ENCODE measurements at places on chromosomes 2 and 18.

DNA sequence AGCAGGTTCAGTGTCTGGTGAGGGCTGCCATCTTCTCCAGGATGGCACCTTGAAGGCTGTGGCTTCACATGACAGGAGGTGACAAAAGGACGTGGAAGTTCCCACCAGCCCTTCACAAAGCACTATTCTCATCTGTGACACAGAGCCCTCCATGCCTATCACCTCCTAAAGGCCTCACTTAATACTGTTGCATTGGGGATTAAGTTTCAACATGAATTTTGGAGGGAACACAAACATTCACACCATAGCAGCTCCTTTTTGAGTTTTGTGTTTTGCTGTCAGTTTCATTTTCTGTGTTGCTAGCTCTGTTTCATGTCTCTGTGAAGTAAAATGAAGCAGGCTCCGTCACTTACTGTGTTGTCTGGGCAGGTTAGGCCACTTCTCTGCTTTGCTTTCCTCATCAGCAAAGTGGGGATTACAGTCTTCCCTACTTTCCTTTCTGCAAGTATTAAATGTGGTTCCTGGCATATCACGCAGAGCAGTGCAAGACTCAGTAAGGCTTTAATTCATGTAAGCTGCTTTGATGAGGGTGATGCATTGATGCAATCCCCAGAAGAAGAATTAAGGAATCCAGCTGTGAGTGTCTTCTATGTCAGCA lies 31.6 kb downstream of the LIMS1 start:
- DNase-seq = no peak

GRCh38 chr2:176461098-176461808 lies 192.0 kb downstream of the MTX2 start:
- DNase-seq = no peak

GRCh38 chr2:195498176-195498575 lies 158.8 kb upstream of the SLC39A10 start:
- no peak for DNase-seq

DNA sequence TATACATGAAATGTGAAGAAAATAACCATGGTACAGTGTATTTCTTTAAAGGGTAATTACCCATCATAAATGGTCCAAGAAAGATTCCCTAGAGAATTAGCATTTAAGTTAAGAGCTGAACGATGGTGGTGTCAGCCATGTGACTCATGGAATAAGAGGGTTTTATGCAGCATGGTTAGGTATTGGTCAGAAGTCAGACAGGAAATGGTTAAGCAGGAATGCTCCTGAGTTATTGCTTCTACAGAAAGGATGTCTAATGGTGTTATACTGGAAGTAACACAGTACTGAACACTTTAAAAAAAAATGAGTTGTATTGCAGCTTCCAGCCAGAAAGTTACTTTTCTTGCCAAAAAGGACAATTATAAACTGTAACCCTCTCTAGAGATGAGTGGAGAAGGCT lies 72.7 kb upstream of the UBE2E3 start:
- DNase-seq = no peak

- peak; percentile 50 for DNase-seq
These were observed 339.3 kb downstream of the HRH4 start for GRCh38 chr18:24799720-24800119.

DNA sequence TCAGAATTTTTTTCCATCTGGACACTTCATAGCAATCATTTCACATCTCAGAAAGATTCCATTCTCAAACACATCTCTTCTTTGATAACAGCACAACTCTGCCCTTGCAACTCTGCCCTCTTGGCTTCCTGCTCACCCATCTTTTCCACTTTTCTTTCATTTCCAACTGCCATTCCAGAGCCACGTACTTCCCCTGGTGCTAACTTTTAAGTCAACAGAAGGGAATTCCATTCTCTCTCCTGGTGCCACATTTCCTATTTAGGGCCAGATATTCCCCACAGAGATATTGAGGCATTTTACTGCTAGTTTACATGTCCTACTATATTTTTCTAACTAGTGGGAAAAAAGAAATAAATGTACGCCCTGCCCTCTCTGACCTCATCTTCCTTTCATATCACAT lies 590.2 kb downstream of the ARHGAP15 start:
- DNase-seq = no peak

- DNase-seq = no peak
These were observed 5.4 kb downstream of the CFAP36 start for GRCh38 chr2:55524884-55525437.

DNA sequence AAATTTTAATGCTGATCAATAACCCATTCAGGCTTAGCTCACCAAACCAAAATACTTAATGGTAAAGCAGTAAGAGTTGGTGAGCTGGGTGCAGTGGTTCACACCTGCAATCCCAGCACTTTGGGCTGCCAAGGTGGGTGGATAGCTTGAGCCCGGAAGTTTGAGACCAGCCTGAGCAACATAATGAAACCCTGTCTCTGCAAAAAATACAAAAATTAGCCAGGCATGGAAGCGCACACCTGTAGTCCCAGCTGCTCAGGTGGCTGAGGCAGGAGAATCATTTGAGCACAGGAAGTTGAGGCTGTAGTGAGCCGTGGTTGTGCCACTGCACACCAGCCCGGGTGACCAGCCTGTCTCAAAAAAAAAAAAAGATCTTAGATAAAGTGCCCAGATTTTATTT lies 35.7 kb upstream of the MPP4 start:
- no peak for DNase-seq

DNA sequence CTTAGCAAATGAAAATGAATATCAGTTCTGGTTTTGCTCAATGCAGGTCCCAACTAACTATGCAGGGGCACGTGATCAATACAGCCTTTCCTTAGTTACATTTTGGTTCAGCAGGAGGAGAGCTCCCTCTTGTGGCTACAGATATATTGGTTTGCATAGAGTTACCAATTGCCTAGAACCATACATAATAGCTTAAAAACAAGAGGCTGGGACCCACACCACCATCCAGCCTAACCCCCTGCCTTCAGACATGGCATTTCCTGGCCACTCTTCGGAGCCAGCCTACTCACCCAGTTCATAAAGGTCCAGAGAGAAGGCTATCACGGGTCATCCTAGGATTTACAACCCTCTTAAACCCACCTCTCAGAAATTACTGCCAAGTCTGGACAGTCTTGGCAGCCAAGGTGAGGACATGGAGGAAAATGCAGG lies 10.5 kb downstream of the CCDC93 start:
- DNase-seq = no peak

DNA sequence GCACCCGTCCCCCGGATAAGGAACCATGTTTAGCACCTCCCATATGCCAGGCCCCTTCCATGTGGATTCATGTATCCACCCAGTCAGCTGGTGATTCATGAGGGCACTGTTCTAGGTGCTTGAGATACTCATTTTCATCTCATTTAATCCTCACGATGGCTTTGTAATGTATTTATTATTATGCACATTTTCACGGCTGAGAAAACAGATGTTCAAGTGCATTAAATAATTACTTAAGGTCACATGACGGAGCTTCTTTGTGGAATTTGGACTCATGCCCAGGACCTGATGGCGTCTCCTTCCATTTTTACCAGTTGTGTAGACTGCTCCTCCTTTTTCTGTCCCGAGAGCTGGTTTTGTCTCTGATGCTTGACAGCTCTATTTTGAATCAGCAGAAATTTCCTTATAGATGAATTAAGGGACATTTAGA lies 72.2 kb upstream of the RBM44 start:
- DNase-seq = no peak

- DNase-seq = no peak
These were observed 7.7 kb downstream of the FAM228A start for GRCh38 chr2:24182507-24182906.

GRCh38 chr18:75586130-75586889 lies 158.8 kb upstream of the SMIM21 start:
- DNase-seq = no peak

GRCh38 chr2:175049661-175050060 lies 44.5 kb upstream of the CHN1 start:
- no peak for DNase-seq

DNA sequence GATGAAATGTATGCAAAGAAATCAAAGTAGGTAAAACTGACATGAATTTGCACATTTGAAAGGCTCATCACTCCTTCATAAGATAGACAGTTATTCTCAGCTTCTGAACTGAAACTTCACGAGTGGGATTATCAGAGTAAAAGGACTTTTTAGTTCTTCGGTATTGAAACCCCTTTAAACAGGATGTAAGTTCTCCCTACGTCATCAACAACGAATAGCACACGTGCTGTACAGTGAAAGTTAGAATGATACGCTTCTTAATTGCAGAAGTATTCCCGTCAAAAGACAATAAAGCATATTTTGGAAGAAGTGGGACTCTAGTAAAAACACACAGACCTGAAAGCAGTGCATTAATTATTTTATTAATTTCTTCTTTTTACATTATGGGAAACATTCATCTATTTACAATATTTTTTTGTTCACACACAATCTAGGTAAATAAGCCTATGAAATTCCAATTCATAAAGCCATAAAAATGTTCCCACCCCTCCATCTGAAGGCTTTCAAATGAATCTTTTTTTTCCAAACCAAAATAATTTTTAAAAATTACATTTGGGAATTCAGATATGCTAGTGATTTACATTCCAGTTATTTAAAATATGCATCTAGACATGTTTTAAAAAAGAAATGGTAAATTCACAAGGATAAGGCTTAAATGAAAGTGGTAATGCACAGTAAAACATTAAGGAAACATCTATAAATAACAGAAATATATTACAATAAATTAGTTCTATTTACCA lies 45.9 kb downstream of the TGIF1 start:
- no peak for DNase-seq

- DNase-seq = no peak
These were observed 19.5 kb downstream of the MGAT5 start for GRCh38 chr2:134273256-134273983.

DNA sequence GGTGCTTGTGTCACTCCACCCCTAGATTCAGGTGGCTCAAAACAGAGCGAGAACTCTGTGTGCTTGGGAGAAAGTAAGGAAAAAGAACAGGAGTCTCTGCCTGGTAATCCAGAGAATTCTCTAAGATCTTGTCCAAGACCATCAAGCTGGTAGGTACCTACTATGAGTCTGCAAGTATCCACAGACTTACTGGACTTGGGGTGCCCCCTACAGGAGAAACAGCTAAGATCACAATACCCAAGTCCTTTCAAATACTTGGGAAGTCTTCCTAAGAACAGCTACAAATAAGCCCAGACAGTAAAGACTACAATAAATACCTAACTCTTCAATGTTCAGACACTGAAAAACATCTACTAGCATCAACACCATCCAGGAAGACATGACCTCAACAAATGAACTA lies 1143.6 kb upstream of the ACVR2A start:
- DNase-seq = no peak

DNA sequence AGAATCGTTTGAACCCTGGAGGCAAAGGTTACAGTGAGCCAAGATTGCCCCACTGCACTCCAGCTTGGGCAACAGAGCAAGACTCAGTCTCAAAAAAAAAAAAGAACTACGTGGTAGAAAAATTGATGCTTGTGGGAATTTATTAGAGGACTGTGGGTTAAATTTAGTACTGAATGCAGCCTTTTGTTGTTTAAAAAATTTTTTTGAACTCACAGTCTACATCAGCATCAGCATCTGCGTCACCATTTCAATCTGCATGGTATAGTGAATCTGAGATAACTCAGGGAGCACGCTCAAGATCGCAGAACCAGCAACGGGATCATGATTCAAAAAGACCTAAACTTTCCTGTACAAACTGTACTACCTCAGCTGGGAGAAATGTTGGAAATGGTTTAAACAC lies 30.5 kb downstream of the MARCHF7 start:
- DNase-seq = no peak

GRCh38 chr2:62947403-62947802 lies 103.2 kb upstream of the OTX1 start:
- no peak for DNase-seq

GRCh38 chr2:229297247-229297646 lies 26.2 kb upstream of the PID1 start:
- no peak for DNase-seq

Measured in esophagus muscularis mucosa (tissue), 4 donors.